ENCODE measurements at places on chromosomes 16 and 17.

DNA sequence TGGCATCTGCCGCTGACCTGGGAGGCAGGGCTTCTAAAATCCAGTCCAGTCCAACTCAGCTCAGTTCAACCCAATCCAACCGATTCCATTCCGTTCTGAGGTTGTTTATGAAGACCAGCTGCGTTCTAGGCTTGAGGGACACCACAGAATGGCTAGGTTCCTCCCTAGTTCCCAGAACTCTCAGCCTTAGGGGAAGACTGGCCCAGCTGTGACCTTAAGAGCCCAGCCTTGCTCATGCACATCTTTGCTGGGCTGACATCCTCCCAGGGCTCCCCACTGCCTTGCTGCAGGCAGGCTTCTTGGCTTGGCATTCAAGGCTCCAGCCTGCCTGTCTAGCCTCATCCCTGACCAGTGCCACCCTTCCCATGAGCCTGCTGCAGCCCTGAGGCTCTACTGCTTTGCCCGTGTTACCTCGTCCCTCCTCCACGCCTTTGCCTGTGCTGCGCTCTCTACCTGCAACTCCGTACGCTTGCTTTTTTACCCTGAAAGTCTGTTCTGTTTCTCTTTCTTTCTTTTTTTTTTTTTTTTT, 7.9 kb downstream of the SLC12A3 start:
- DNase-seq = no peak

DNA sequence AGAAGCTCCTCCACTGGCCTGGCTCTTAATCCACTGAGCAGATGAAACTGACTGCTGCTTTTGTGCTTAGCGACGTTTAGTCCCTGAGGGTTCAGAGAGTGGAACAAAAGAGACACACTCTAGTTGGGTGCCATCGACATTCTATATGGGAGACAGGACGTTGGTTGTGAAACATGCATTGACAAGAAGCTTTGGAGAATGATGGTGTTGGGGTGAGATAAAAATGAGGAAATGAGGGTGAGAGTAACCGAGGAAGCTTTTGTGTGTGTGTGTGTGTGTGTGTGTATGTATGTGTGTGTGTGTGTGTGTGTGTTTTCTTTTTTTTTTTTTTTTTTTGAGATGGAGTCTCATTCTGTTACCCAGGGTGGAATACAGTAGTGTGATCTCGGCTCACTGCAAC, 89.5 kb downstream of the ABCC1 start:
- DNase-seq = no peak

- no peak for DNase-seq
These were observed 251.6 kb upstream of the TNRC6C start for GRCh38 chr17:77706938-77707337.

GRCh38 chr16:86480444-86480843, 29.9 kb upstream of the FOXF1 start:
- DNase-seq = no peak

DNA sequence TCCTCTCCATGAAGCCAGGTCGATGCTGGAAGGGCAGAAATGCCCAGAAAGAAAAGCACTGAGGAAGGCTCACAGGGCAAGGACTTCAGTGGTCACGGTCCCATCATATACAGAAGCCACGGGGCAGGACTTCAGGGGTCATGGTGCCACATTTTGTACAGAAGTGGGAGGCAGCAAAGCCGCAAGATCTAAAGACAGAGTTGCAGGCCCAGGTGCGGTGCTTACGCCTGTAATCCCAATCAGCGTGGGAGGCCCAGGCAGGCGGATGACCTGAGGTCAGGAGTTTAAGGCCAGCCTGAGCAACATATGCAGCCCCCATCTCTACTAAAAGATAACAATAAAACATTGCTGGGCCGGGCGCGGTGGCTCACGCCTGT, 96.0 kb downstream of the NXN start:
- DNase-seq = no peak

DNA sequence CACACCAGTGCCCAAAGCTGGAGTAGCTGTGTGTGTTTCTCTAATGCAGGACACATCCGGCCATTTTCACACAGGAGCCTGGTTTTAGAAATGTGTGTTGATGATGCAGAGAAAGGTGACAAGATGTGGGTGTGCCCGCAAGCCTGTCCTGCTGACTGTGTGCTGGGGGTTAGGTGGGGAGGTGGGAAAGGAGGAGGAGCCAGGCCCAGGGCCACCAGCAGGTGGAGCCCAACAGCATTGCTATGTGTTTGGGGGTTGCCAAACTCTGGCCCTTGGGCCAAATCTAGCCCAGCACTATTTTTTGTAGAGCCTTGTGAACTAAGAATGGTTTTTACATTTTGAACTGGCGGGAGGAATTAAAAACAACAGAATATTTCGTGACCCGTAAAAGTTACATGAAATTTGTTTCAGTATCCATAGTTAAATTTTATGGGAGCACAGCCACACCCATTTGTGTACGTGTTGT, 61.7 kb upstream of the LGALS9 start:
- DNase-seq = peak; percentile 51

DNA sequence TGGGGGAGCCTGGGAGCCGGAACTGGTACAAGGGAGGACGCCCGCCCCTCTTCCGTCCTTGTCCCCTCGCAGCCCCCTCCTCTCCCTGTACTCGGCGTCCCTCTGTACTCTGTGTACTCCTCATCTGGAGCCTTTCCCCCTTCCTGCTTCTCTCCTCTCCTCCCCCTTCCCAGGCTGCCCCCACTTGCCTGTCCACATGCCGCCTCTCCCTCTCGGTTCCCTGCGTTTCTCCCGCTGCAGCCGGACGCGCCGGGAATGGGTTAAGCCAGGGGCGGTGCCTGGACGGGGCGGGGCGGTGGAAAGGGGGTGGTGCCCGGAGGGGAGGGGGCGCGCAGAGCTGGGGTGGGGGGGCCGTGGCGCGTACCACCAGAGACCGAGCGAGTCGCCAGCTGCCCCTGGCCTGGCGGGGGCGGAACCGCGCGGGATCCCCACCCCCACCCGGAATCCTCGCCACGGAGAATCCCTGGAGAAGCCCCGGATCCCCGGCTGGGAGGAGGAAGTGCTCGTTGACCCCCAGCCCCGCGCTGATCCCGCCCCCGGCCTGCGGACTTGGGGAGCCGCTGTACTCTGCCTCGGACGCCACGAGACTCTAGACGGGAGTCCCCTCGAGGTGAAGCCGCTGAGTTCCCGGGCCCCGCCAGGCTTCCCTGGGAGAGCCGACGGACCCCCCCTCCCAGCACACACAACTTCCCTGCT, 22.6 kb downstream of the GJD3 start:
- DNase-seq = no peak

GRCh38 chr17:34199932-34200534, 55.1 kb upstream of the CCL2 start:
- DNase-seq = peak; percentile 86

DNA sequence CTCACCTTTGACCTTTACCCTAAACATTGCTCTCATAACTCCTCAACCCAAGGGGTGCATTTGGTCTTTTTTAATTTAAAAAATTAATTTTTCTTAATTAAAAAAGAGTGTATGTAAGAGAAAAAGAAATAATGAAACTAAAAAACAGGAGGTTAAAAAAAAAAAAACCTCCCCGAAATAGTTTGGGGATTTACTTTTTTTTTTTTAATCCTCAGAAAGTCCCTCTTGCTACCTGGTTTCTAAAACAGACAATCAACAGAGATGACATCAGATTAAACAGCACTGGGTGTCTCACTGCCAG, 301.3 kb downstream of the SOX9 start:
- no peak for DNase-seq

GRCh38 chr16:66551348-66551759, 1.0 kb upstream of the CKLF start:
- DNase-seq = peak; percentile 80

GRCh38 chr16:57349212-57350031, 9.2 kb upstream of the CCL22 start:
- peak; percentile 75 for DNase-seq

DNA sequence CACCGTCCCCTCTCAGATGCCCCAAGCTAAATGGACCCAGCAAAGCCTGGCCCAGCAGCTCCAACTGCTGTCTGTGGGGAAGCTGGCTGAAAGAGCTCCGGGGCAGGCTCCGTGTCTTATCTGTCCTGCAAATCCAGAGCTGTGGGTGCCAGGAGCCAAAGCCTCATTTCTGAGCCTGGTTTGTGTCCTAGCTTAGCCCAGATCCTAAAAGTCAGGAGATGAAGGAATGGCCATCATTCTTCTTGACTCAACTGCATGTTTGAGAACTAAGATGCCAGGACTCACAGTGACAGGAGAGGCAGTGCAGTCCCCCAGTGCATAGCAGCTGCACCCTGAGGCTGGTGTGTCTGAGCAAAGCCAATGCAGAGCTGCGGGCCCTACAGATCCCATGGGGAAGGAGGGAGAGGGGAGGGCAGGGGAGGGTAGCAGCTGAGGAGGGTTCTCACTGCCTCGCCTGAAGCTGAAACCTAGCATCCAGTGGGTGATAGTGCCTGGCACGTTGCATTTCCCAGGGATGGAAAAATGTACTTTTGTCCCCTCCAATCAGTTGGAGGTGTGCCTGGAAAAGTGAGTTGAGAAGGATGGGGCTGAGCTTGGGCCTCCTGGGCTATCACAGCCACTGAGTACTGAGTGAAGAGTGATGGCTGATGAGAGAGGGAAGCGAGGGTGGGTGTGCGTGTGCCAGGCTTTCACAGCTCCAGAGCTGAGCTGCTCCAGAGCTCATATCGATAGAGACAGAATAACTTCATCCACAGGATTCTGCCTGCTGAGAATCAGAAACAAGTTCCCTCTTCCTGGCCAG, 24.5 kb upstream of the CD300E start:
- DNase-seq = no peak

DNA sequence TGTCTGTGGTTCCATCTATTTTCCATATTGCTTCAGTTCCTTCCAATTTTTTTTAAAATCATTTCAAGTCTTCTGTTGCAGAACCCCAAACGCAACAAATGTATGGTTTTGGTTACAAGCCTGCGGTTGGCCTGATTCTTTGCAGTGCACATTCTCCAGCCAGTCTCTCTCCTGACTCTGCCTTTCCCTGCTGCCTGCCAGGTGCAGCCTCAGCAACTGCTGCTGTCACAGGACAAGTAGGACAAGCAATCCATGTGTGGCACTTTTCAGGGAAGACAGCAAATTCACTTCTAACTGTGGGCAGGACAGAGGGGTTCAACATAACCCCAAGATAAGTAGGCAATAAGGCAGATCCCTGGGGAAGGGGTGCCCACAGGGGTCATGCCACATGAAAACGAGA, 24.2 kb downstream of the EMP2 start:
- DNase-seq = no peak

DNA sequence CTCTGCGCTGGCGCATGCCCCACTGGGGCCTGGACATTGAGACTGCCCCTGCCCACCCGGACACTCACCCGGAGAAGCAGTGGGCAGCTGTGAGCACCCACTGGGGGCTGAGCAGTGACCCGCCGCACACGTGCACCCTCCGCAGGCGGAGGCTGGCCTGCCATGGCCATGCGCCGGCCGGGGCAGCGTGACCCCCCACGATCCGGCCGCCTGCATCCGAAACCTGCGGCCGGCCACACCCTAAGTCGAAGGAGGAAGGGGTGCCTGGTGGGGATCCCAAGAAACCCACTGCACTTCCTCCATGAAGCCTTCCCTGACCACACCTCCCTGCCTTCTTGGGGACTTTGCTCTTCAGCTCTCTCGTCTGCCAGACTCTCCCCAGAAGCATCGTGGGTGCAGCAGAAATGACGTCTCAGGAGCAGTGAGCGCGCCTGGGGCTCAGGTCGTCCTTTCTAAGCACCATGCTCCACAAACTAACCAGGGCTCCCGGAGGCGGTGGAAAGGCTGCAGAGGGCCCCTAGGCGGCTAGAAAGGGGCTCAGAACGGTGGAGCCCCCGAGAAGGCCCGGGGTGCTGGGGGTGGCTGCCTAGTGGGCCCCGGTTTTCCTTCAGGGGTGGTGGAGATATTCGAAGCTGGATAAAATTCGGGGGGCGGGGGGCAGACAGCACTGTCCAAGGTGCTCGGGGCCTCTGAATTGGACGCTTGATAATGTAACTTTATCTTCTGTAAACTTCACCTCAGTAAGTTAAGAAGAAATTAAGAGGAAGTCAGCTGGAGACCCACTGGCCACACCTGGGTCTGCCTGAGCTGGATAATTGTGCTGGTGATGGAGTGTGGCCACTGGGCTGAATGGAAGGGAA, 1.5 kb downstream of the TPSG1 start:
- DNase-seq = no peak

DNA sequence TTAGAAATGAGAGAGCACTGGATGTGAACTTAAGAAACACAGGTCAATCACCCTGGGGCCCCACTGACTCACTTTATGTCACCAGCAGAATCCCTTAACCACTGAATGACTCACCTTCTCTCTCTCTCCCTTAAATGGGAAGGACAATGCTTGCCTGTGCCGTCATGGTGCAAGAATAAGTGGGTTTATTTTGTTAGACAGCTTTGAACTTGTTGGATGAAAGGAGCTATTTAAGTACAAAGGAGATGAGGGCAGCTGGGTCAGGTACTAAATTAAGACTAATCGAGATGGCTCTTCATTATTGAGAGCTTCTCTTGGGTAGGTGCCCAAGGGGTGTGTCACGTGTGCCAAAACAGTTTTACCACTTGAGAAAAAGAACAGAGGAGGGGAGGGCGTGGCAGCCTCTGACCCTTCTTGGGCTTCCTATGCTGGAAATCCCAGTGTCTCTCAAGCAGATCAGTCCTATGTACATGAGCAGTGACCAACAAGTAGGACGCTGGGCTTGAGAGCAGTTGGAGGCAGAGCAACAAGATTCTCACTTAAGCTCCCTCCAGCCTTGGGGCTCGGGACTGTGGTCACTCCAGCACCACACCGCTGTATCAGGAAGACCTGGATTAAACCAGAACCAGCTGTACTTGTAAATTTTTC, 6.7 kb upstream of the KRT31 start:
- peak; percentile 49 for DNase-seq

DNA sequence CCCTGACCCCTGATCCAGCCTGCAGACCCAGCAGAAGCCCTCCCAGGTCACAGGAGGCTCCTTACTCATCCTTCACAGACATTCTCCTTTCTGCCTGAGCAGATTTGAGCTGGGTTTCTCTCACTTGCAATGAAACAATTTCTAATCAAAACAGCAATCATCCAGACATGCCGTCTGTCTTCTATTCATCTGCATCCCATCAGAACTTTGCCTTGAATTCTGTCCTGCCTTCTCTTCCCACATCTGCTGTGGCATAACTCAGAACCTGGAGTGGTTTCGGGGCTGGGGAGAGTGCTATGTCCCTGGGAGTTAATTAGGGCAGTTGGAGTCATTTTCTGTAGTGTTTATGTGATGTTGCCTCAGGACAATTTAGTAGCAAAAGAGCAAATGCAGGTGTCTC, 278.6 kb downstream of the CBLN1 start:
- DNase-seq = no peak

DNA sequence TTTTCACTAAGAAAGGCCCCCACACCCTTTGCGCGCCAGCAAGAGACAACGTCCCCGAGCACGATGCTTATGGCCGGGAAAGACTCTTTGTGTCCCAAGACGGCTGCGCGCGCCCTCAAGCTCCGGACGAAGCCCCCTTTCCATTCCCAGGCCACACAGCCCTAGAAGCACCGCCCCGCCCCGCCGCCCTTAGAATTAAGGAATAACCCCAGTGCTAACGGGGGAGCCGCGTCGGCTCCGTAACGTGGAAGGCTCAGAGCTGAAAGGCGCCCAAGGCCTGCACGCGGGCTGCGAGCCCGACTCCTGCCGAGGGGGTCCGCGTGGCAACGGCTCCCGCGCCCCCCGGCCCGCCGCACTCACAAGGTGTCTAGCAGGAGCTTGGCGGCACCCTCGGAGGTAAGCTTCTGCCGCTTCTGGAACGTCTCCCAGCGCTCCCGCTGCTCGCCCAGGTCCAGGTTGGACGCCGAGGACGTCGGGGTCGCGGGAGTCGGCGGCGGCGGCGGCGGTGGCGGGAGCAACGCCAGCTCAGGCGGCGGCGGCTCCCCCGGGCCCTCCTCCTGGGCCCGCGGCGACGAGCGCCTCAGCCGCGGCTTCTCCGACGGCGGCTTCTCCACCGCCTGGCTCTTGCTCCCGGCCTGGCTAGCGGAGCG, 477 bp downstream of the CENPV start:
- no peak for DNase-seq

GRCh38 chr16:58016840-58017446, 8.6 kb upstream of the MMP15 start:
- DNase-seq = no peak

All from RPMI8226 (cell line).